ENCODE measurements at places on chromosomes 3 and 15.

- no peak for DNase-seq
These were observed 457.4 kb downstream of the SHQ1 start for GRCh38 chr3:72390841-72391240.

DNA sequence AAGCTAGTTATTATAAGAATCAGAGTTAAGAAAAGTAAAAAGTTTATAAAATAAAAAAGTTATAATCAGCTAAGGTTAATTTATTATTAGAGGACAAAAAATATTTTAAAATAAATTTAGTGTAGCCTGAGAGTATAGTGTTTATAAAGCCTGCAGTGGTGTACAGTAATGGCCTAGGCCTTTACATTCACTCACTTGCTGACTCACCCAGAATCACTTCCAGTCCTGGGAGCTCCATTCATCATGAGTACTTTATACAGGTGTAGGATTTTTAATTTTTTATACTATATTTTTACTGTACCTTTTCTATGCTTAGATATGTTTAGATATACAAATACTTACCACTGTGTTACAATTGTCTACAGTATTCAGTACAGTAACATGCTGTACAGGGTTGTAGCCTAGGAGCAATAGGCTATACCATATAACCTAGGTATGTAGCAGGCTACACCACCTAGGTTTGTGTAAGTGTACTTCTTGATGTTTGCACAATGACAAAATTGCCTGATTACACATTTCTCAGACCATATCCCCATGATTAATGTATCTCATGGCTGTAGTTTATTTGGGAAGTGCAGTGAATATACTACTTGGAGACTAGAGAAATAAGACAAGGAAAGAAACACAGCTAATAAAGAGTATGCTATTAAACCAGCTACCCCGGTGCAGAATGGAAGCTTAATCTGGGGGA, 101.9 kb upstream of the GALNT15 start:
- DNase-seq, result no peak

- no peak for DNase-seq
These were observed 80.7 kb upstream of the PCSK6 start for GRCh38 chr15:101570241-101570640.

GRCh38 chr15:88987591-88987933, 74.4 kb upstream of the MFGE8 start:
- DNase-seq, result no peak

DNA sequence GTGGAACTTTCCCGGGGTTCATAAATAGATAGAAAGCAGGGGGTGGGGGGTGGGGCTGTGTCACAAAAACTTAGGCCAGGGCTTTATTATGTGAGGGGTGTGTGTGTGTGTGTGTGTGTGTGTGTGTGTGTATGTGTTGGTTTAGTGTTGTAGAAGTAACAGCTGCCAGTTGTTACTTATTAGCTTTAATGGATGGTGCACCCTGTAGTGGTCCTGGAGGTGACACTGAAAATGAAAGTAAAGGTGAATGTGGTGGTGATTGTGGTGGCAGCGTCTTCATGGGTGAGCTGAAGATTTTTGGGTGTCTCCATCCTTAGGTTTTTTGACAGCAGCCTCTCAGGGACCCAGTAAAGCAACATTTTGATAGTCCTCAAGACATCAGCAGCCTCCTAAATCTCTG, 449.9 kb downstream of the PDCD6IP start:
- DNase-seq, result no peak

DNA sequence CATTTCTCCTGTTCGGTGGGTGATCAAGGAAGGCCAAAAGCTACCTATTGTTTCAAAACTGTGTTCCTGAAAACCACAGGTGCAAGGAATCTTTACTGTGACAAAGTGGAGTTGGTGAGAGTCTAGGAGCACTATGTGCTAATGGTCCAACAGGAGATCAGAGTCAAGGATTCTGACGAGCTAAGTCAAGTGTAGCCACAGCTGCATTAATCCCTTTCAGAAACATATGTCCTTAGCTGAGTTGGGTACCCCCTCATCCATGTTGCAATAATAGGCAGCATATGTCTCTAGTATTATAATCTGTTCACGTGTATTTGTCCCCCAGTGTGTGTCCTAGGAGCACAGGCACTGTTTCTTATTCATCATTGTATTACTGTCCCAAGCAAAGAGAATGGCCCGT, 1.7 kb downstream of the VPS39 start:
- no peak for DNase-seq

DNA sequence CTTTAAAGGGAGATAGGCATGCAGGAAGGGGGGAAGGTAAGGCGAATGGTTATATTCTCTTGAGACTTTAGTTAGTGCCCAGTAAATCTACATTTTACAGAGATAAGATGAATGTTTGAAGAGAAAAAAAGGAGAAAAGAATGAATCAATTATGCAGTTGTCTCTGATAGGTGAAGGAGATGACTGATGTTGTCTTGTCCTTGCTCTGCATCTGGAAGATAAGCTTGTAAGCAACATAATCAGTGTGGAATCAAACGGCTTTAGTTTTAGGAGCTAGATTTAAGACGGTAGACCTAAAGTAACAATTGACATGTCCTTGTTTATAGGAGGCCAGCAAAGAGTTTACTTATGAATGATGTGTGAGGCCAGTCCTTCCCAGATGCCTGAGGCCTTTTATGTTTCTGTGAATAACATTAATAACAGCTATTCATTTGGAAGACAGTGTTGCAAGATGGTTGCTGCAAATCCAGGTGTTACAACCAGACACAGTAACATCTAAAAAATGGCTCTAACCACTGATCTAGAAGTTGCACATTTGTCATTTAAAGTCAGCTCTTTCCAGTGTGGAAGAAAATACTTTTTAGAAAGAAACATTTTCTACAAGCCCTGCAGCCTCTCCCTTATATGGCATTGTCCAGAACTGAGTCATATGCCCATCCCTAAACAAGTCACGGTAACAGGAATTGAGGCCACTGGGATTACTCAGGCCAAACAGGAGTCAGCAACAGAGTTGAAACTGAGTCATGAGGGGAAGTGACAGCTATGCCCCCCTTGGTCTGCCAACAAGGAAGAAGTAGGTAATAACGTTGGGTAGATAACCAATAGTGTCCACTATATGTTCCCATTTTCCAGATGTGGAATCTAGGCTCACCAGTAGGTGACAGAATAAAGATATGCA, 77.5 kb upstream of the FBN1 start:
- no peak for DNase-seq

- peak; percentile 51 for DNase-seq
These were observed 16.5 kb upstream of the MUSTN1 start for GRCh38 chr3:52851348-52851747.

DNA sequence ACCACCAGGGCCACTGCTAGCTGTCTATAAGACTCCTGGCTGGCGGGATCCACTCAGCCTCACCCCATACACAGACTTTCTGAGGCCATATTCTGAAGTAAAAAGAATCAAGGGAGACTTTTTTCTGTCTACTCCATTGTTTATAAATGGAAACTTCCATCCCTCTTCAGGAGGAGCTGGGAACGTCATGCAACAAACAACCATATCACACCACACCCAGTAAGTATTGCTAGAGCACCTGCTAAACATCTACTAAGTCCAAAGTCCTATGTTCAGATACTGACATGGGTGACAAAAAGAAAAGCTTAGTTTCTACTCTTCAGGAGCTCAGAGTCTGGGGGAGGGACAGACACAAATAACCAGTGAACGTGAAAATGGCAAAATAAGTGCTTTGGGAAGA, 324.8 kb upstream of the ONECUT1 start:
- DNase-seq, result no peak

- DNase-seq, result no peak
These were observed 13.6 kb downstream of the C3orf20 start for GRCh38 chr3:14688525-14688924.

- no peak for DNase-seq
These were observed 177.2 kb downstream of the LRRC3B start for GRCh38 chr3:26799679-26800317.

DNA sequence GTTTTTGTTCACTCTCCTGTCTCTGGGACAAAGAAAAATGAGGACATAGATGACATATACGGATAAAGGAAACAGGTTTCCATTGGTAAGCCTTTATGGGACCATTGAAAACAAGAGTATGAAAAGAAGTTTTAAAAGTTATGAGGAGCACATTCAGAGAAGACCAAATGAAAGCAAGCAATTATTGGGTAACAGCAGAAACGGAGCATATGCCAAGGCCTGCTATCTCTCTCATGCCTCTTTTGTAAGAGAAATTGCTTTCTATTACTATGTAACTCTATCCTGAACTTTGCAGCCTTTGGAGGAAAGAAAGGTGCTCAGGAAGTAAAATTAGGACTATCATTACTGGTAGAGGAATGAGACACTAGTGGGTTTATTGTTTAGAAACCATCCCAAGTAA, 14.9 kb upstream of the DPH6 start:
- no peak for DNase-seq

GRCh38 chr3:135131290-135131689, 336.2 kb downstream of the EPHB1 start:
- DNase-seq, result no peak

GRCh38 chr3:126293370-126294082, 63.7 kb downstream of the KLF15 start:
- DNase-seq, result no peak

DNA sequence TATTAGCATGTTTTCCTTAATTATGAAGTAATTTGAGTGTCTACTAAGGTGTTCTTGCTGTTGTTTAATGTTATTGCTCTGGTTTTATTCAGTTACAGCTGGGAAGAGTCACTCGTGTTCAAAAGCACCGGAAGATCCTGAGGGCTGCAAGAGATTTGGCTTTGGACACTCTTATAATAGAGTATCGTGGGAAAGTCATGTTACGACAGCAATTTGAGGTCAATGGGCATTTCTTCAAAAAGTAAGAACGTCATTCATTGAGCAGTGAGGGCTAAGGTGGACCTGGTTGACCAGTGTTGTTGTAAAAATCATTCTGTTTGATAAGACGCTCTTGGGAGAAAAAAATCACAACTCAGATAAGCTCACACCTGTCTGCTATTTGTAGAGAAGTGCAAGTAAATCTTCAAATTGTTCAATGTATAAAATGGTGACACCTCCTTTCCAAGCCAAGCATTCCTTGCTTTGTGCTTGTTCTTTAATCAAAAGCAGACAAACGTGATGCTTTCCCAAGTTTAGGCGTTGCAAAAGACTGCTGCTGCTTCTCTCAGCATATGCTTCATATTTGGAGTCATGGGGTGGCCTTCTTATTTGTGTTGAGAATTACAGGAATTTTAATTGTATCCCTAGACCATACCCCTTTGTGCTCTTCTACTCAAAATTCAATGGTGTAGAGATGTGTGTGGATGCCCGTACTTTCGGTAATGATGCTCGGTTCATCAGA, 44.2 kb downstream of the SETD5 start:
- DNase-seq, result no peak

GRCh38 chr3:67059443-67059842, 61.3 kb downstream of the KBTBD8 start:
- no peak for DNase-seq

GRCh38 chr3:156751461-156752025, 74.6 kb upstream of the LEKR1 start:
- no peak for DNase-seq

DNA sequence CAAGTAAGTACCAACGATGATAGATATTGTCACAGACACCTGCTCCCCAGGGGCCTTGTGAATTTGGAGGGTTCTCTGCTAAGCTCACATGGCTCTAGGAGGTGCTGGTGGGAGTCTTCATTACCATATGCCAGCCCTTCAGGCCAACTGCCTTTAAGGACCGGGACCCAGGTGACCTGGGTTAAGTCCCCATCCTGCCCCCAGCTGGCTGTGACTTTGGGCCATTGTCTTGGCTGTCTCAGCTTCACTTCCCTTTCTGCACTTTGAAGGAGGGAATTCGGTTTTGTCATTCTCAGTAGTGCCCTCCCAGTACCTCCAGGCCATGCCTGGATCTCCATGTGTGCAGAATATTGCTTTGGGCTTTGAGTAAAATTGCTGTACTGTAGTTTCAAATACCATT, 72.8 kb upstream of the ACAD9 start:
- DNase-seq, result no peak

GRCh38 chr15:71567173-71567572, 243.2 kb upstream of the NR2E3 start:
- no peak for DNase-seq

DNA sequence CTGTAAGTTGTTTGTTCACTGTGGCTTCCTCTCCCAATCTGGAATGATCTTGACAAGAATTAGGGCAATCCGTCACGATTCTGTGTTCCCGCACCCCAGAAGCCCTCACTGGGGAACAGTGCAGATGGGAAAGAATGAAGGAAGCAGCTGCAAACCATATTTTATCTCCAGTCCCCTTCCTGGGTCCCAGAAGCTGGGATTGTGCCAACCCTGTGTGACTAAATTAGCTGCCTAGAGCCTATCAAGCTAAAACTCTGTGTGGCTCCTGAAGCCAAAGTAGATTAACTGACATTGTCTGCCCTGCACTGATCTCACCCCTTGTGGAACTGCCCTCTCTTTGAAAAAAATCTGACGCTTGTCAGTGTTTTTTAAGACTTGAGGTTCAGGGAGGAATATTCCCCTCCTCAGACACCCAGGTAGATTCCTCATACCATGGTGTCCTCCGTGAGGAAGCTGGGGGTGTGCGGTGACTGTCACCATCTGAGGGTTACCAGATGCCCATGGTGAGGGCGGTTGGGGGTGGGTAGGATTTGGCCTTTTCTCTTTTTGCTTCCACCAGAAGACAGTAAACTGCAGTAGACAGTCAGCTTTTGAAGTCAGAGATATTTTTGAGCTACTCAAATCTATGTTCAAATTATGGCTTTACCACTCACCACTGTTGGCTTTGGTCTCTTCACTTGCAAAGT, 358.3 kb upstream of the TPM1 start:
- no peak for DNase-seq

- no peak for DNase-seq
These were observed 28.7 kb upstream of the CD47 start for GRCh38 chr3:108119398-108120104.

- DNase-seq, result no peak
These were observed 247.5 kb upstream of the GOLIM4 start for GRCh38 chr3:168342946-168343850.

DNA sequence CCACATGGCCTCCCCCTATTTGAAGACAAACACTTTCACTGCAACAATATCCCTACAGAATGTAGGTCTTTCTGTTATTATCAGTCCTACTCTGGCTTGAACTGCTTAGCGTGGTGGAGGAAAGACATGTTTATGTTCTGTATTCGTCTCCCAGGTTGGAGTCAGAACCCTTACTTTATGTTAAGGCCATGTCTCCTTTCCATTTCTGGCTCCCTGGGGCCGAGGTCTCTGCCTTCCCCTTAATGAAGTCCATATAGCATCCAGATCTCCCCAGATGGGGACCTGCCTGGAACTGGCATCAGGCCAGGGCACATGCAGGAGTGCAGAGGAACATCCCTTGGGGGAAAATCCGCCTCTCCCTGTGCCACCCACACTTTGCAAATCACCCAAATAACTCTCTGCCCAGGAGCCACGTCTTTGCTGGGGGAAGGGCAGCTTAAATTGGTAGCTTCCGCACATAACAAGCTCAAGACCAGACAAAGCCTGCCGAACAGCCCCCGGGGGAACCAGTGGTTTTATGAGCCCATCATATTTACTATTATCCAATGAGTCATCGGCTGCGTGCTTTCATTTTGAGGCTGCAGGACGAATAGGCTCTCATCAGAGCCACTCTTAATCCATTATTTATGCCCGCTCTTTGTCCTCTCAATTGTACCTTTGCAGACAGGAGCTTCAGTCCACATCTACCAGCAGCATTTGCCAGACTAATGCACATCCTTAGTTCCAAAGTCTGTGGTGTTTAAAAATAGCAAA, 237.0 kb downstream of the UACA start:
- no peak for DNase-seq

All from activated naive CD4-positive, alpha-beta T cell treated with anti-CD3 and anti-CD28 coated beads, Interleukin-2, amount 10 ng/mL, durations not matched to agents 7 days and 5 days (primary cell).